ENCODE measurements at places on chromosomes 7 and 10.

- DNase-seq: no peak
Measured at GRCh38 chr7:158956805-158957509, 100.6 kb downstream of the DYNC2I1 start.

DNA sequence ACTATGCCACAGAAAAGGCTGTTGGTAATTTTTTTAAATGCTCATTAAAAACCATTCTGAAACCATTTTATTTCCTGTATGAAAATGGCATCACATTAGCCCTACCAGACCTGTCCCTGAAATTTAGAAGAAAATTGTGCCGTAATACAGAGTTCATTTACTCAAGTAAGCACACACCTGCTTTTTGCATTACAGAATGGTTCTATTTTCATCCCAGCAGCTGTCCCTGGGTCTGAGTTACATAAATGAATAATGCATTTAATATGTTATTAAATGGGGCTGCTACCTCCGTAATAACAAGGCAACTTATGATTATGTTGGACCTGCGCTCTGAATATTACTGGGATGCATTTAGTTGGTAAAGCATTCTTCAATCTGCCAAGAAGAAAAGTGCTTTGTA is 508.9 kb downstream of the SORCS1 start:
- no peak for DNase-seq

GRCh38 chr7:33210958-33211357 is 81.6 kb downstream of the BBS9 start:
- no peak for DNase-seq

GRCh38 chr7:111091593-111092358 is 849 bp downstream of the LRRN3 start:
- DNase-seq: no peak

- DNase-seq: peak; percentile 77
Measured at GRCh38 chr10:96229568-96230030, 41.8 kb downstream of the BLNK start.

GRCh38 chr7:66958538-66959350 is 36.6 kb downstream of the SBDS start:
- no peak for DNase-seq

- no peak for DNase-seq
Measured at GRCh38 chr7:78487464-78487863, 688.9 kb downstream of the PHTF2 start.

Data from activated CD8-positive, alpha-beta T cell treated with anti-CD3 and anti-CD28 coated beads, Interleukin-2, amount 10 ng/mL, durations not matched to agents 7 days and 5 days (primary cell).